Left lung (tissue), 14 donors: ENCODE measurements at places on chromosomes 7 and 10. TPM values are rescaled to one million over a fixed set of nuclear protein-coding genes. Genes with fewer than 3 reads are reported as not detected.

DNA sequence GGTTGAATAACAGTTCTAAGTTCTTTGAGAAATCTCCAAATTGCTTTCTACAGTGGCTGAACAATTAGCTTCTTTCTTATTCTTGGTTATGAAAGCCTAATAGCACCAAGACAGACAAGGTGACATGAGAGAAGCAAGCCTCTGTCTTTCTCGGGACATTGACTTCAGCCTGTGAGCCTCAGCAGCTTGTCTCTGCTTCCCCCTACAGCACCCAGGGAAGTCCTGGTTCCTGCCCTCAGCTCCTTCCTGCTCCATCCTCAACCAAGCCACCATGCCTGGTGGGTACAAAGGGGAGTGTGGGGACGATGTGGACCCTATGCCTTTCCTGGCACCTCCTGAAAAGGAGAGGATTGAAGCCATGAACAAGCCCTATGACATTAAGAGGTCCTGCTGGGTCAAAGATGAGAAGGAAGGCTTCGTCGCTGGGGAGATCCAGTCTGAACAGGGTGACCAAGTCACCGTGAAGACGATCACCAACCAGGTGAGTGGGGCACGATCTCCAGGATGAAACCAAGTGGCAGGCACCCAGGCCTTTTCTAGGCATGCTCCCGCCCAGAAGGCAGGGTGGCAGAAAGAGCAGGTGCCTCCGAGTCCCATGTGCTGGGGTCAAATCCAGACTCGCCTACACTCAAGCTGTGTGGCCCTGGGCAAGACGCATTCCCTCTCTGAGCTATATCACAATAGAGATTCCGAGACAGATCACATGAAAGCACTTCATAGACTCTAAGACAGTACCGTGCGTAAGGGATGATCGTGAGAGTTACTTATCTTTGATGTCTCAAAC is 30.8 kb upstream of the KPNA7 start:
- no peaks in the 10 kb centered on the region for H3K36me3 ChIP-seq
- no peak overlapping the region for H3K4me3 ChIP-seq

DNA sequence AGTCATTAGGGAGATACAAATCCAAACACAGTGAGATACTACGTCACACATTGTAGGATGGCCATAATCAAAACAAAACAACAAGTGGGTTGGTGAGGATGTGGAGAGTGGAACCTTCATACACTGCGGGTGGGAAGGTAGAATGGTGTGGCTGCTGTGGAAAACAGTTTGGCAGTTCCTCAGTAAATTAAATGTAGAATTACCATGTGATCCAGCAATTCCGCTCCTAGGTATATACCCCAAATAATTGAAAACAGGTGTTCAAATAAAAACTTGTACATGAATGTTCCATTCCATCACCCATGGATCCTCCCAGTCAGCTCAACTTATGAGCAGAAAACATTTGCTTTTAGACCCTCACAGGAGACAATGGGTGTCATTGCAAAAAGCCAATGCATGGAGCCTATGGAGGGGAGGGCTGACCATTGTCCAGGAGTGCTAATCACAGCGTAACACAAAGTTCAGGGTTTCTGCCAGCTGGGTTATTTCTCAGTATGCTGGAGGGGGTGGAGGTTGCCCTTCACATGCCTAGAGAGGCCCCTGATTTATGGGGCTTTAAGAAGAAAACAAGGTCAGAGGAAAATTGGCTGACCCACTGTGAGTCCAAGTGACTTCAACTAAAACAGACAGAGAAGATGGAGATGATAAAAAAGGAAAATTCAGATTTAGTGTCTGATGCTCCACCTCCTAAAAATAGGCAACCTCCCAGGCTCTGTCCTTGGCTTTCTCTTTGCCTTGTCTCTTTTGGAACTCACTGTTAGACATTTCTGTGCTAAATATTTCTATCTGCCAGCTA is 124.1 kb downstream of the WDR11 start:
- H3K4me3 ChIP-seq = no peak overlapping the region
- H3K27ac ChIP-seq = no peak overlapping the region
- no peaks in the 10 kb centered on the region for H3K36me3 ChIP-seq
- peaks cover 13% of the 10 kb centered on the region for H3K4me1 ChIP-seq
- H3K27me3 ChIP-seq = peaks cover 79% of the 10 kb centered on the region
- DNase-seq = no peak

GRCh38 chr7:39672176-39672575 is 48.8 kb downstream of the RALA start:
- H3K4me1 ChIP-seq = no peaks in the 10 kb centered on the region
- no peak overlapping the region for H3K4me3 ChIP-seq
- H3K36me3 ChIP-seq = no peaks in the 10 kb centered on the region
- DNase-seq = no peak
- no peak overlapping the region for H3K27ac ChIP-seq

GRCh38 chr10:5818894-5819293 is 5.7 kb upstream of the GDI2 start:
- no peak overlapping the region for H3K27ac ChIP-seq
- no peaks in the 10 kb centered on the region for H3K36me3 ChIP-seq
- no peak for DNase-seq
- no peaks in the 10 kb centered on the region for H3K27me3 ChIP-seq

GRCh38 chr10:62705789-62706188 is 98.7 kb upstream of the ADO start:
- H3K4me3 ChIP-seq = no peak overlapping the region
- H3K27ac ChIP-seq = no peak overlapping the region
- H3K27me3 ChIP-seq = no peaks in the 10 kb centered on the region

DNA sequence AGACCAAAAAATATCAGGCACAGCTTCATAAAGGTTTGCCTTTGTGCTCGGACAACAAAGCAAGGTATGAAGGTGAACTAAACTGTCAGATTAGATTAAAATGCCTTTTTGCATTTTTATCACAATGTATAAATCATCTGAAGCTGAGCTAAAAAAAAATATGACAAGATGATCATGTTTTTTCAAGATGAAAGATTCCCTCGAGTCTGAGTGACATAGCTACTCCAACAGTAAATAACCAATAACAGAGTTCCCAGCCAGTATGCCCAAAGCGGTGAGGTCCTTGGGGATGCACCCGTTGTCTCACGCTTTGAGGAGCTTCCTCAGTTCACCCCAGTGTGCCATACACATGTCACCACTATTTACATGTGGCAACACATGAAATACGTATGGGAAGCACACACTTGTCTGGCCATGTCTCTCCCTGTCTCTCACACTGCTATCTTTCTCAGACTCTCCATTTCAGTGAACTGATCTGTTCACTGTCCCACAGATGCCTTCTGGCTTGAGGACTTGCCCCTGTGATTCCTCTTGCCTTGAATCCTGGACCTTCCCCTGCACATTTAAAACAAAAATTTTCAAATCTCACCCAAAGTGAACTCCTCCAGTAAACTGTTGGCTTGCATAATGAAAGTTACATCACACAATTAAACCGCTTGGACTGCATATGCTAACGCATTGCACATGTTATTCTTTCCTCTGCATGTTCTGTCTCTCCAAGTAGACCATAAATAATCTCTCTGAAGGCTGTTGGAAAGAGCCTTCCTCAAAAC is 2.6 kb upstream of the PIK3CG start:
- peaks cover 40% of the 10 kb centered on the region for H3K4me1 ChIP-seq
- no peaks in the 10 kb centered on the region for H3K27me3 ChIP-seq
- no peak overlapping the region for H3K27ac ChIP-seq
- H3K36me3 ChIP-seq = peaks cover 2% of the 10 kb centered on the region
- no peak for DNase-seq

DNA sequence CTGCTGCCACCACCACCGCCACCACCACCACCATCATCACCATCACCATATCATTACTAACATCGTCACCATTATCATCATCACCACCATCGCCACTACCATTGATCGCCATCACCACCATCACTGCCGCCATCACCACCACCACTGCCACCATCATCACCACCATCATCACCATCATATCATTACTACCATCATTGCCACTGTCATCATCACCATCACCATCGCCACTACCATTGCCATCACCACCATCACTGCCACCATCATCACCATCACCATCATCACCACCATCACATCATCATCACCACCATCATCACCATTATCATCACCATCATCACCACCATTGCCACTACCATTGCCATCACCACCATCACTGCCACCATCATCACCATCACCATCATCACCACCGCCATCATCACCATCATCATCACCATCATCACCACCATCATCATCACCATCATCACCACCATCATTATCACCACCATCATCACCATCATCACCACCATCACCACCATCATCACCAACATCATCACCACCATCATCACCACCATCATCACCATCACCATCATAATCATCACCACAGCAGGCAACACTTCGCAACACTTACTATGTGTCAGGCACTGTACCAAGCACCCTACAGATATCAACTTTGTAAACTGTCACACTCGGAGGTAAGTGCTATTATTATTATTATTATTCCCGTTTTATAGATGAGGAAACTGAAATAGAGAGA is 19.3 kb downstream of the NMT2 start:
- H3K27me3 ChIP-seq = no peaks in the 10 kb centered on the region
- no peaks in the 10 kb centered on the region for H3K4me1 ChIP-seq
- no peak overlapping the region for H3K4me3 ChIP-seq
- H3K27ac ChIP-seq = no peak overlapping the region
- DNase-seq = no peak

TEX47 gene
- total RNA-seq = not detected

DNA sequence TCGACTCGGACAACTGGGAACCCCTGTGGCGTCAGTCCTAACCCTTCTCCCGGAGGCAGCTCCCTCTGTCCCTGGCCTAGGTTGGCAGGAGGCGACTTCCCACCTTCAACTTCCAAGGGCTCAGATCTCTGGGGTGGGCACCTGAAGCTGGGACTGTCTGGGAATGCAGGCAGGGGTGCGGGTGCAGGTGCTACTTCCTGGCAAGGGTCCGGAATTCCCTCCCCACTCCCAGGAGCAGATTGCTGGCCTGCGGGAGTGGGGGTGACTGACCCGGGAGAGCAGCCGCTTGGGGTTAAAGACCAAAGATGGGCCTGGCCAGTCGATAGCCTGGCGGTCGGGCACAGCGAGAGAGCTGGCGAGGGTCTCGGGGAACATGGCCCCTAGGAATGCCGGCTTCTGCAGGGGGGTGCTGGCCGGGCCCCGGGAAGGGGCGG is 387 bp downstream of the EPHA1 start:
- no peak overlapping the region for H3K27ac ChIP-seq
- peaks cover 69% of the 10 kb centered on the region for H3K4me1 ChIP-seq
- no peaks in the 10 kb centered on the region for H3K36me3 ChIP-seq
- peak overlapping the region; percentile 47 for H3K4me3 ChIP-seq

DNA sequence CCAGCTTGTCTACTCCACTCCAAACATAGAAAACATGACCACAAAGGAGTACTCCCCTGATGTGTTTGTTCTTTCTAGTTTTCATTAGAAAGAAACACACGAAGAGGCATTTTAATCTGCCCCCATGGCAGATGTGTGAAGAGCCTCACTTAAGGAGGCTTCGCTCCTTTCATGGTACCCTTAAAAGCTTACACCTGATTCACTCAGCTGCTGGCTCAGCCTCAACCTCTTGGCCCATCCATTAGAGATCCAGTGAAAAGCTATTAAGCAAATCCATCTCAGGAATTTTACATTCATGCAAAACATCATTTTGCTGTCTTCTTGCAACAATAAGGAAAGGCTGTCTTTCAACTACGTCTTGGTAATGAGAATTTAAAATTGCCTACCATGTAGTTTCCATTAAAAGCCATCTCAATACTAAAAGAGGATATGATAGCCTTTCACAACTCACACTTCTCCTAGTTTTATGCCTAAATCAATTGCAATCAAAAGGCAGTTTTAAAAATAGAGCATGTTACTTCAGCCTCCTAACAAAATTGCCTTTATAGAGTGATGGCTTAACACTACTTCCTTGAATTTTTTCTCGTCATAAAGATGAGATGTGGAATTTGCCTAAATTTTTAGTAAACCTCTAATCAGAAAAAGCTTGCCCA is 22.7 kb downstream of the MACC1 start:
- H3K4me3 ChIP-seq = no peak overlapping the region
- no peaks in the 10 kb centered on the region for H3K4me1 ChIP-seq
- no peaks in the 10 kb centered on the region for H3K36me3 ChIP-seq
- DNase-seq = no peak
- no peaks in the 10 kb centered on the region for H3K27me3 ChIP-seq

DNA sequence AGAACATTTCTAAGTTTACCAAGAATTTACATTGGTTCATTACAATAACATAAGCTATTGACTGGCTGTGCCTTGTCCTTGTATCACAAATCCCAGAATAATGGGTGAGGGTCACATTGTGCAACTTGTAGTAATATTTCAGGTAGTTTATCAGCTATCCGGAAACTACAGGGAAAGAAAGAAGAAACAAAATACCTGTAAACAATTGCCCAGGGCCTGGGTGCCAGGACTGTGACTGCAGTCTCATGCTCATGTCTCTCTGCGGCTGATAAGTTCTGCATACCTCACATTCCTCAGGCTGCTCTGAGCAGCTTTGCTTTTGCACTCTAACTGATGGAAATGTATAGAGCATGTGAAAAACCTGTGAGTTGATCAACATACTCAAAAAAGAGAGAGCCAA is 131.8 kb upstream of the TRIM24 start:
- no peaks in the 10 kb centered on the region for H3K27me3 ChIP-seq
- no peak overlapping the region for H3K27ac ChIP-seq
- H3K4me3 ChIP-seq = no peak overlapping the region
- DNase-seq = no peak

RARRES2 gene
- total RNA-seq = 133 TPM

- H3K27me3 ChIP-seq = no peaks in the 10 kb centered on the region
- no peak overlapping the region for H3K27ac ChIP-seq
- no peaks in the 10 kb centered on the region for H3K4me1 ChIP-seq
- H3K36me3 ChIP-seq = peaks cover 48% of the 10 kb centered on the region
- DNase-seq = no peak
Observed at GRCh38 chr7:55178292-55178862, 159.6 kb downstream of the EGFR start.
